ENCODE measurements at places on chromosomes 16 and 17.

- DNase-seq, result no peak
Observed at GRCh38 chr16:58634265-58634802, 4.7 kb upstream of the CNOT1 start.

DNA sequence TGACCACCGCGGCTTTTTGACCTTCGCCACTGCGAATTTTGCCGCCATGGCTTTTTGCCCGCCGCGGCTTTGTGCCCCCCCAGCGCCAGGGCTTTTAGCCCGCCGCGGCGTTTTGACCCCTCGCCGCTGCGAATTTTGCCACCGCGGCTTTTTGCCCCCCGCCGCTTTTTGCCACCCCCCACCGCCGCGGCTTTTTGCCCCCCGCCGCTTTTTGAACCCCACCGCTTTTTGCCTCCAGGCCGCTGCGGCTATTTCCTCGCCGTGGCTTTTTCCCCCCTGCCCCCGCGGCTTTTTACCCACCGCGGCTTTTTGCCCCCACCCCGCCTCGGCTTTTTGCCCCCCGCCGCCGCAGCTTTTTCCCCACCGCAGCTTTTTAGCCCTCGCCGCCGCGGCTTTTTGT, 134.8 kb upstream of the TP53TG3C start:
- no peak for DNase-seq

DNA sequence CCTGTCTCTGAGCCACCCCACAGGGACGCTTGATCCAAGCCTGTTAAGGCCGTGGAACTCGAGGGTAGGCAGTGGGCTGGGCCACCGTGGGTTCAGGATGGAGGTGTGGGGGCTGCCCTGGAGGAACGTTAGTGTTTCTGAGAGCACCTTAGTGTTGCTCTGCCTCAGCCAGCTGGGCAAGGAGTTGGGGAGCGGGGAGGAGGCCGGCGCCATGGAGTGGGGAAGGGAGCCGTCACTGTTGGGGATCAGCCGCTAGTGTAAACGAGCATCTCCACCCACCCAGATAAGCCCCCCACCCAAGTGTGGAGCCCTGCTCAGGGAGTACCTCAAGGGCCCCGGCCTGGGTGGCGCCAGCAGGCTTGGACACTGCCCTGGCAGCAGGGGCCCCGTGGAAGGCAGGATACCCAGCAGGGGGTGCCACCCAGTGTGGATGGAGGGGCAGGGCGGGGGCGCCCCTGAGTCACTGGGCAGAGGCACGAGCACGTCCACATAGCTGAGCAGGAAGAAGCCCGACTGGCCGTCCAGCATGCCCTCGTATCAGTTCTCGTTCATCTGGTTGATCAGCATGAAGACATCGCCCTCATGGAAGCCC, 98.6 kb downstream of the KPNA2 start:
- no peak for DNase-seq

DNA sequence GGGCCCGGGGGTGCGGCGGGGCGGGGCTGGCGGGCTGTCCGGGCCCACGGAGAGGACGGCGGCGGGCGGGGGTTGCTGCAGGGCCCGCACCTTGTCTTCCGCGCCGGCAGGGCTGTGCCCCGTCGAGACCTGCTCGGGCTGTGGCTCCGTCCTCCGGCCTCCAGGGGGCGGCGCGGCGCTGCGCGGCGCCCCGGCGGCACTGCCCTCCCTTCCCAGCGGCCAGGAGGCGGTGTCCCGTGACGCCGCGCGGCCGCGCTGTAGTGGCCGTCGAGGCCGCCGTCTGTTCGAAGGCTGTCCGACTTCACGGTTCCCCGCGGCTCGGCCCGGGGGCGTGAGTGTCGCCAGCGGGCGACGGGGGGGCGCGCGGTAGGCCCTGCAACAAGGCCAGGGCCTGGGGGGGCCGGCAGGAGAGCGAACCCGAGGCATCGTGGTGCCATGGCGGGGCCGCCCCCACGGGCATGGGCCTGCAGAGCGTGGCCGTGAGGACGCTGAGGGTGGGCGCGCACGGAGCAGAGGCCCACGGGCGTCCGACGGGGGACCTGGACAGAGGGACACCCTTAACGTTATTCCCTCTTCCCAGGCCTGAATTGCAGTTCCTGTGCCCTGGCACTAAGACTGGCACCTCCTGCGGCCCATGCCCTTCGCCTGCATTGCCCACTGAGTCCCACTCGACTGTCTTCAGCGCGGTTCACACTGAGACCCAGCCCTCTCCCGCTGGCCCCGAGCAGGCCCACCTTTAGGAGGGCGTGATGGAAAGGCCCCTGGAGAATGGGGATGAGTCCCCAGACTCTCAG, at the start of gene PLEKHG4:
Gene PLEKHG4 (plus strand): TSS at position 237 of the 794 bp plus-strand sequence. CDS start 513 bp downstream, at position 750.
- DNase-seq, result peak; percentile 48

GRCh38 chr17:45906927-45907622, 12.7 kb downstream of the MAPT start:
- DNase-seq, result no peak

DNA sequence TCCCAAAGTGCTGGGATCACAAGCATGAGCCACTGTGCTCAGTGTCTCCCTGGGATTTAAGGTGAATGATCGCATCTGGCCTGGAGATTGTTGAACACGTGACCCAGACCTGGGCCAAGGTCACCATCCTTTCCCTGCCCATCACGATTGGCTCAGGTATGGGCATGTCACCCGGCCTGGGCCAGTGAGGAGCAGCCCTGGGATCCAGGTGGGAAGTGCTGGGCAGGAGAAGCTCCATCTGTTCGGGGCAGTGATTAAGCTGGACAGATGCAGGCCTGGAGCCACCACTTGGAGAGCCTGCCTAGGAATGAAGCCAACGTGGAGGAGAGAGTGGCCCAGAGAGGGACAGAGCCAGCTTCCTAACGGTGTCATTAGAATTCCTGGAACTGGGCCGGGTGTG, 6.8 kb downstream of the LAT start:
- DNase-seq, result no peak

All from HS-27A (cell line).